Occipital lobe (tissue), 3 donors: ENCODE measurements at places on chromosomes 4 and X. TPM values are rescaled to one million over a fixed set of nuclear protein-coding genes. Genes with fewer than 3 reads are reported as not detected.
A peak's percentile ranks its signal among the peaks of the same experiment; 100 is the strongest.

The SMPX gene
- 0.31 TPM for total RNA-seq

The ODAM gene
- not detected for total RNA-seq

The GAGE12F gene
- total RNA-seq = not detected

GRCh38 chrX:114127411-114128025, 456.4 kb upstream of the HTR2C start:
- DNase-seq = no peak

DNA sequence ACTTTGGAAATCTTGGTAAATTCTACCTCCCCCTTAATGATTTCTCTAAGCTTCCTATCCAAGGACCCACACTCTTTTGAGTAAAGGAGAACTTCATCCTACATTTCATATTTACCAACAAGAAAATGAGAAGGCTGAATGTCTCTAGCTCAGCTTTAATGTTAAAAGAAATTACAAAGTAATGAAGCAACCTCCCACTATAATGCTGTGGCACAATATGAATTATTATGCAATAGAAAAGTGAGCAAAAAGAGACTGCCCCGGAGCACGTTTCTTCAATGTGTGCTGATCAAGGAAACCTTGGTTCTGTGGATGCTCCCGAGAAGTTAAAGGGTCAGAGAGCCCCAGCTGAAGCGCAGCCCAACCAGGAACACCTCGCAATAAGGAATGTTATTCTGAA, 9.1 kb upstream of the TBC1D1 start:
- no peak for DNase-seq

DNA sequence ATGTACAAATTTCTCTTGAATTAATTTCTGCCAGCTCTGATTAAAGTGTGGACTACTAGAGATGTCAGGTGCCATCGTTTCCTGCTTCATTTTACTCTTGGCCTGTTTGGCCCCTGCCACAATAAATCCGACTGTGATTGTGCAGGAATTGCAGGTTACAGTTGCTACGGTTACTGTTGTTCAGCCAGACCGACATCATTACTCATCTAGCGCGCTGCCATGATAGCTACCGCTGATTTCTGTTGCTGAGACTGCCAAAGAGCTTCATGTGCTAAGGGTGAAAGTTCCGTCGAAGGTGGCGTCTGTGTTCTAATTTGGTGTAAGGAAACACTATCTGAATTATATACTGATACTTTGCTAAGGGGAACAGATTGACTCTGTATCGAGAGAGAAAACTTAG, 22.1 kb downstream of the SLIT2 start:
- no peak for DNase-seq

DNA sequence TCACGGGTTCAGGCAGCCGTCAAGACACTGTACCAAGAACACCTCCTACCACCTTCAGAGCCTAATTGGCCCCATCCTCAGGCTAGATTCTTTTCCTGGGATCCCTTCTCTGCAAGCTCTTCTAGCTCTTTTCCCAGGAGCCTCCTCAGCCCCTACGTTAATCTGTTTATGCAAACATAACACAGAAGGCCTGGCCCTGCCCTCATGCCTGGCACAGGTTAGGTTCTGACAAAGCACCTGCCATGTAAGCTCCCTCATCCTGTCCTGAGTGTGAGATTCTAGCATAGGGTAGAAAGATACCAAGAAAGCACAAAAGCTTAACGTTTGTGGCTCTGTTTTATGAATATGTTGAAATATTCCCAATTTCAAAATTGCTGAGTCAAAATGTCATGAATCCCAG, 93.6 kb downstream of the IRF2 start:
- no peak for DNase-seq

DNA sequence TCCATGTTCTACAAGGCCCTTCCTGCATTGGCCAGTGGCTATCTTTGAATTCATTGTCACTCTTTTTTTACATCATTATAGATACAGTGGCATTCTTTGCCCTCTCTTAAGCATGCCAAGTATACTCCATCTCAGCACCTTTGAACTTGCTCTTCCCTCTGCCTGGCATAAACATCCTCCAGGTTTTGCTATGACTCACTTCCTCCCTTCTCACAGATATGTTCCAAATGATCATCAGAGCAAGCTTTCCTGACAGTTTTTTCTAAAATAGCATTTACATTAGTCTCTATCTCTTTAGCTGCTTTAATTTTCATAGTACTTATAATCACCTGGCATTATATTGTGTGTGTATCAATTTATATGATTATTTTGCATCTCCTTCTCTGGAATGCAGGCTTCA, 553.3 kb upstream of the MAGEB2 start:
- no peak for DNase-seq

The VCX3A gene
- total RNA-seq = not detected

- no peak for DNase-seq
These were observed 7.0 kb downstream of the TNIP3 start for GRCh38 chr4:121156822-121157769.

DNA sequence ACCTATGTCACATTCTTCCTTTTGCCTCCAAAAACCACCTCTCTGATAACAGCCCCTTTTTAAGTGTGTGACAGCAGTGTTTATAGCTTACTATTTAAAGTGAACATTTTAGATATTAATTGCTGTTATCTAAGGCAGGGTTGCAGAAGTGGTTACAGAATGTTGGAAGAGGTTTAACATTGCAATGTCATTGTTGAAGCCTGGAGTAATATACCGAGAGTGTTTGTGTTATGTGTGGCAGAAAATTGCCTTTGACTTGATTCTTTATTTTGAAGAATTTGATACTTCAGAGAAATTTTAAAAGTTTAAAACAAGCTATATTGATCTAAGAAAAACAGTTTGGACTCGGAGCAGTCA, 37.1 kb downstream of the SMARCAD1 start:
- DNase-seq = no peak

- no peak for DNase-seq
These were observed 558.5 kb downstream of the IL15 start for GRCh38 chr4:142194905-142195304.

The SPIN2A gene
- 3.3 TPM for total RNA-seq

GRCh38 chr4:128346054-128346716, 58.6 kb upstream of the PGRMC2 start:
- no peak for DNase-seq

DNA sequence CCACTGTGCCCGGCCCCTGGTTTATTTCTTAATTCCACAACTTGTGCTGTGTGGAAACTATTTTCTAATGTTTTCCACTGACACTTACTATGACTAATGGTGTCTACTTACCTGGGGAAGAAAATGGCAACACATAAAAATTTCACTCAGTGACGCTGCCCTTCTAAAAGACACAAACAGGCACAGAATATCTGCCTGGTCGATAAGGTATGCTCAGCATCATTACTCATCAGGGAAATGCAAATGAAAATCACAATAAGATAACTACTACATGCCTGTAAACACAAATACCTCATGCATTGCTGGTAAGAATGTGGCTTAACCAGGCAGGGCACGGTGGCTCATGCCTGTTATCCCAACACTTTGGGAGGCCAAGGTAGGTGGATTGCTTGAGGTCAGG, 61.6 kb downstream of the UBE2K start:
- DNase-seq = no peak

- no peak for DNase-seq
These were observed 86.0 kb upstream of the AFAP1 start for GRCh38 chr4:8025668-8026067.

The HSFX3 gene
- not detected for total RNA-seq

DNA sequence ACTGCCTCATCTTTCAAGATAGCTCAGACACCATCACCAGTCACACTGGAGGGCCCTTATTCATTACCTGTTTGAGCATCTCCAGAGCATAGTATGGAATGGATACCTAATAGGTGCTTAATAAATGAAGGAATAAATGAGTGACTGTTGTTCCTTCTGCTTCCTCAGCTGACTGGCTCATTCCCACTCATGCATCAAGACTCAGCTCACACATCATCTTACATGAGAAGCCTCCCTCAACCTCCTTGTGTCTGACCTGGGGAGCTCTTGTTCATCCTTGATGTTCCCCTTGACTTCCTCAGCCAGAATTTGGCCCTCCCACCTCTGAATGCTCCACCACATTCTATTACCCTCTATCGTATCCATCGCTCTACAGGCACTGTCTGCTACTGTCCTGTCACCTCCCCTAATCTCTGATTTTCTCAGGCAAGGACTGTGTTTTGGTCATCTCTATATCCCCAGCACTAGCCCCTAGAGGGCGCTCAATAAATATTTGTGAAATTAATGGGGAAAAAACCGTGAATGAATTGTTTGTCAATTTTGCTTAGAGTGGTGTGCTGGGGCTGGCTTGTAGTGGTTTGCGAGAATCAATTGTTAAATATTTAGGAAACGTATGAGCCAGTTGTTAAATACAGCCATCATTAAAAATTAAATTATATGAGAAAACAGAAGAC, 88.3 kb downstream of the NHSL2 start:
- no peak for DNase-seq

GRCh38 chrX:24561121-24561520, 86.0 kb downstream of the PCYT1B start:
- DNase-seq = no peak

DNA sequence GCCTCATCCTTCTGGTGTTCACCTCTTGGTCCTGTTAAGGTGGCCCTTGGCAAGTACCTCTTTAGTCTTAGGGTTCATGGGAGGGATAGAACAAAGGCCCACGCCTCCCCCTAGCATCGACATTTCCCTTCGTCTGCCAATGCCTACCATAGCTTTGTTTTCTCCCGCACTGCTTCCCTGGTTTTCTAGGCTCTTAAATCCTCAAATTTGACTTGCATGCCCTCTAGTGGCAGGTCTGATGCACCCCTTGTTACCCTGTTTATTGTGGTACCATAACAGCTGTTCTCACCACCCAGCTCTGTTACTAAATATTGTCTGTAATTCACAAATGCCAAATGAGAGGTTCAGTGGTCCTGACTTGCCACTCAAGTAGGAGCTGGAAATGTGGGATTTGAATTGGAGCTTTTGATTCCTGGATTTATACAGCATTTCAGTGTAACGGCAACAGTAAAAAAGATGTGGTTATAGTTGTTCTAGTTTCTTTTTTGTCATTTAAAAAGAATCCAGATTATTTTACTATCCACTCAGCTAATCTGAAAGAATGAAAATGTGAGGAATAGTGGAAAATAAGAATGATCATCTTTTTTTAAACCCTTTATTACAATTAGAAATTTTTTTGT, 100.1 kb downstream of the REPS2 start:
- DNase-seq = peak; percentile 19

DNA sequence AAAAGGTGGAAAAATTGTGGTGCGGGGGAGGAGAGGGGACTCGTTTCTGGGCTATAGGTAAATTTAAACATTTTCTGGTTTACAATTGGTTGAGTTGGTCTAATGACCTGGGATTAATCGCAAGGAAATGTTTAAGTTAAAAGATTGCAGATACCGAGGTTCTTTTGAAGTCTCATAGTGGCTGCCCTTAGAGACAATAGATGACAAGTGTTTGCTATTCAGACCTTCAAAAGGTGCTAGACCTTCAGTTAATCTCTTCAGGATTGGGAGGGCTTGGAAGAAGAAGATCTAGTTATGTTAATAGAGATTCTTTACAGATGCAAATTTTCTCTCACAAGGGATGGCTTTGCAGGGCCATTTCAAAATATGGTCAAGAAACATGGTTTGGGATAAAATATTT, 2286.1 kb upstream of the AGA start:
- DNase-seq = no peak

GRCh38 chr4:105631818-105632400, 76.6 kb downstream of the INTS12 start:
- no peak for DNase-seq

DNA sequence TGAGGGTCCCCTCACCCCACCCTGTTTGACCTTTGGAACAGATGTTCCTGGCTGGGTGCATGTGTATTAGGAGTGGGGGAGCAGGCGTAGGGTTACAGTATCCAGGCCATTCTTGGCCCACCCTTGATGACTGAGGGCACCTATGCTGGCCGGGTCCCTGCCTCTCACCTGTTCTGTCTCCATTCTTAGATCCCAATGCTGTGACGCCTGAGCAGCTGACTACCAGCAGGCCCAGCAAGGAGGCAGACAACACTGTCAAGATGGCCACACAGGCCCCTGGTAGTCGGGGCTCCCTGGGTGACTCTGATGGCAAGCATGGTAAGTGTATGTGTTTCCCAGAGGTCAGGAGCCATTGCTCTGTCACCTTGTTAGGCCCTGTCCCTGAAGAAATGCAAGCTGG, 10.9 kb downstream of the EFNB1 start:
- DNase-seq = no peak

GRCh38 chr4:136526517-136526916, 1005.8 kb downstream of the PCDH18 start:
- DNase-seq = no peak

The FMR1NB gene
- total RNA-seq = not detected

The GAGE12G gene
- total RNA-seq = not detected

DNA sequence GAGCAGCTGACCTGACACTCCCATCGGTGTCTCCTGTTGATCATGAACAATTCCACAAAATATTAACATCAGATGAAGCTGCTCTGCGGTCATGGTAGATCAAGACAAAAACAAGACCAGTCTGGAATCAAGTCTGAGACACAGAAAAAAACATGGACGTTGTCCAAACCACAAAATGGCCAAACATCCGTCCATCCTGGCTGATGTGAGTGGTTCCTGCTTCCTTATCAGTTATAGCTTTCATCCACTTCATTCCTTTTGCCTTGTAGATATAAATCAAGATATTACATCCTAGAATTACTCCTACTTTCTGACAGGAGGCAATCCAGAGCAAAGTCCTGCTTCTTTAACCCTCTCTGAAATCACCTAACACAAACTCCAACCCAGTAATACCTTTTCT, 28.8 kb upstream of the PCSK1N start:
- DNase-seq = no peak

DNA sequence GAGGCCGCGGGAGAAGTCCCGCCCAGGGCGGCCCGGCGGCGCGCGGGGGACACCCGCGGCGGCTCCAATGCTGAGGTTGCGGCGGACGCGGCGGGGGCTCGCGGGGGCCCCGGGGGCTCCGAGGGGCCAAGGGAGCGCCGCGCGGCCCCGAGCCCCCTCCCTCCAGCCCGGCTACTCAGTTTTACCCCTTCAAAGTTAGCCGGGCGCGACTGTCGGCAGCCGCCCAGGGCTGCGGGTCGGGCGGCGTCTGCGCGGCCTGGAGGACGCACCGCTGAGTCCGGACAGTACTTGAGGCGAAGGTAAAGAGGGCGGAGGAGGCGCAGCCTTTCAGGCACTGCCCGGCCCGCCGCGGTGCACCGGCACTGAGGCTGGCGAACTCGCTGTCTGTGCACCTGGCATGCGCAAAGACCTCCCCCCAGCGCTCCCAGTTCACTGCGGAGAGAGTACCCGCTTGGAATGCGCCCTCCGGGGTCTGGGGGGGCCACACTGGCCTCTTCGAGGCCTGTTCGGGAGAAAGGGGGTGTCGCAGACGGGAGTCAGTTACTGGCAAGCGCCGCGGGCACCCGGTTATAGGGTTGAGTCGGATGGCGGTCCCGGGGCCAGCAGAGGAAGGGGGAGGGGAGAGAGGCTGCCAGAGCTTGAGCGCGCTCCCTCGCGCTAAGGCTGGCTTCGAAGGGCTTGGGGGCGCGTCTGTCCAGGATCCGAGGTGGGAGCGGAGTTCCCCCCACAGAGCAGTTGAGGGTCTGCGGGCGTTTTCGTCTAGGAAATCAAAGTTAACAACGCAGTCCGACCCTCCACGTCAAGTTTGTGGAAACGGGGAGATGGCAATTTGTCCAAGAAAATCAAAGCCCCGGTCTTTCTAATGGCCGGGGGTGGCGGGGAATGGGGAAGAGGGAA, 1.1 kb downstream of the PCDH19 start:
- no peak for DNase-seq

- DNase-seq = no peak
These were observed 308.5 kb downstream of the EVC2 start for GRCh38 chr4:5399790-5400421.
